ENCODE measurements at places on chromosomes 13 and 19. TPM values are rescaled to one million over a fixed set of nuclear protein-coding genes. Genes with fewer than 3 reads are reported as not detected.

Gene HIF3A
- 0.47 TPM for polyA plus RNA-seq

- DNase-seq, result no peak
Measured at GRCh38 chr13:27679896-27680295, 58.2 kb downstream of the POLR1D start.

DNA sequence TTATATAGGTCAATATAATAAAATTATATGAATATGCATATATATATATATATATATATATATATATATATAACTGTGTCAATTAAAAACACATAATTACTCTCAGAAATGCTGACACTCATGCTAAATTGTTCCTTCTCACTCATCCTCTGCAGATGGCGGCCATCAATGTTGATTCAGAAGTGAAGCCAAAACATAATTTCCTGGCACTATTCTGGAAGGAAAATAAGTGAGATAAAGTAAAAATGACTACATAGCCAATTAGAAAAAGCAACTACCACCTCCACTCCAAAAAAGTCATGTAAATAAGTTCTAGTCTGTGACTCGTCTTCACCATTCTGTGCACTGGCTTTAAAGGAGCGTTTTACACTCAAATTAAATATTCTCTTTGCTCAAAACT, 423.3 kb downstream of the EFNB2 start:
- no peak for DNase-seq

DNA sequence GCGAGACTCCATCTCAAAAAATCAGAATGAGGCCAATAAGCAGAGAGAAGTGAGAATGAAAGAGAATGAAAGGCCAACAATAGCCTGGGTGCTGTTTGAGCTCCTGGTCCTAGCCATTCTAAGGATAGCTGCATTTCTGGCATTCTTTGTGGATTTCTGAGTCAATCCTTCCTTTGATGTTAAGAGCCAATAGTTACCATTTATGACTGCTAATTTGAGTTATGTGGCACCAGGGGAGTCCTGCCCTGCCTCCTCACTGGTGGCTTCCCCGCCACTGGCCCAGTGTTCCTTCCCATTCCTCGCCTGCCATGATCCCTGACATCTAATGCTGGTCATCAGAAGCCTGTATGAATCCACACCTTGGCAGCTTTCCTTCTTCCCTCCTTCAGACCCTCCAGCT, 991.2 kb downstream of the UQCRFS1 start:
- DNase-seq, result no peak

GRCh38 chr13:19601749-19602725, 31.4 kb upstream of the MPHOSPH8 start:
- no peak for DNase-seq

DNA sequence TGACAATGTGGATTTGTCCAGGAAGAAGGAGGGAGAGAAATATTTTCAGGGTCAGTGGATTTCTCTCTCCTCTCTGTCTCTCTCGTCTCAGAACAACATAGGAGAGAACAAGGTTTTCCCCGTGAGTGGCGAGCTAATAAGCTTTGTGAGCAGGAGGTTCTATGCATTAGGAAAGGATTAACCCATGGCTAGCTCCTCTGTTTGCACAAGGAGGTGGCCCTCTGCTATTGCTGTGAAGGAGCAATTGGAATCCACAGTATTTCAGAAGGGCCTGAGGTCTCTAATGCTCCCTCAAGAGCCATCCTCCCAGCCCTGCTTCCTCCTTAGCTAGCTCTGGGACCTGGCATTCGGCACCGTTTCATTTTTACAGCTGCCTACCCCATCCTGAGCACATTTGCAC, 288.9 kb upstream of the MAB21L1 start:
- DNase-seq, result no peak

DNA sequence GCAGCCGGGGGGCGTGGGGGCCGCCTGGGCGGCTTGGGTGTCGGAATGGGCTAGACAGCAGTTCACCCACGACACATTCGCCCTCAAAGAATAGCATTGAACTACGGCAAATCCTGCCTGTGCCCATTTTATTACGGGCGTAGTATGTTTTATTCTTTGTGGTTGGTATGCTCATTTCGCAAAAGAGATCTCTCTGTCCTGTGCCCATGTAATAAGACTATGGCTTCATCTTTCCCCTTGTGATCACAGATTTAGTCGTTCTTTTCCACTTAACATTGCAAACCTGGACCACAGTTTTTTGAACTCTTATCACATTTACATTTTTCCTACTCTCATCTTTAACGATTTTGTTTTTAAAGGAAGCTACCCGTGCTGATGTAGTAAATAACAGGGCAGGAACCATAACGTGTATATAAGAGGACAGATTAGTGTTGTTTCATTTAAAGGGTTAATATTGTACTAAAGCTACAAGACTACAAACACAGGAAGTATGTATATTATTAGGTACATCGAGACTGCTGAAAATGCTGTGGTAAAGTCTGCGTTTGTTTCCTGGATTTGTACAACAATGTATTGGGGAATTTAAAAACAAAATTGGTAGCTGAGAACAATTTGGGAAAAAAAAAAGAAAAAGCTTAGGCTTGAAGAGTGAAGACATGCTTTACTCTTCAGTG, 3.2 kb upstream of the MYCBP2 start:
- DNase-seq, result no peak

Gene CCDC70
- polyA plus RNA-seq, result not detected

DNA sequence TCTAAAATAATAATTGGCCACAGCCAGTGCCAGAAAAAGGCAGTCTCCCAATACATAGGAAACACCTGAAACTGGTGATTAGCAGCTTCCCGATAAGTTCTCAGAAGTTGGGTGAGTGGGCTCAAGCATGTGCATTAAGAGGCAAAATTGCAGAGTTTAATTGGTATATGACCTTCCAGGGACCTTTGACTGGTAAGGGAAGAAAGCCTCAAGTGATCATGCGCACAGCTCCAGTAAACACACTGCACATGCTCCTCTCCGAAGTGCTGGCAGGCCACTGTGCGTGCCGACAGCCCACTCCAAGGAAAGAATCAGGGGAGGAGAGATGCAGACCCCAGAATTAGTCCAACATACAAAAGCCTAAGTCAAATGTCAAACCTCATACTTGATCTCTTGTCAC, 18.9 kb upstream of the CEACAM8 start:
- no peak for DNase-seq

- no peak for DNase-seq
Measured at GRCh38 chr13:20727856-20728255, 24.4 kb downstream of the IL17D start.

Gene CYP4F8
- not detected for polyA plus RNA-seq

DNA sequence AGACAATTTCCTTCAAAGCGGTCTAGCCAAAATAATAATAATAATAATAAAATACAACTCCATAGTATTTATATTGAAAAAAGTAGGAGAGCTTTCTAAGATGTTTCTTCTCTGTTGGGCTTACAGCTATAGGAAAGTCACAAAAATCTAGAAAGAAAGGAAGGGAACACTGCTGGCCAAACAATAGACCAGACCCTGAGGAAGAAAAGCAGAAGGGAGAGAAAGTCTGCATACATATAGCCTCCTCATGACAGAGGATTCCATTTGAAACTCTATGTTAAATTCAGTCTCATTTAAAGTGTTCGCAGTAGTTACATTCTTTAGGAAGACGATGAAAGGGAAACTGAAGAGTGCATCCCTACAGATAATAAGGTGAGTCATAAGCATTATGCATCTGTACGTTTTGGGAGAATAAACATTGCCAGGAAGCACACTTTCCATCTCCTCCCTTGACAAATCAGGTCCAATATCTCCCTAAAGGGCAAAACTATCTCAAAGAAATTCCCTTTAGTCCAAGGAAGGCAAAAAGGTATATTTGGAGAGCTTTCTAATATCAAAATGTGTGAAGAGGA, 86.5 kb downstream of the PCDH9 start:
- no peak for DNase-seq

GRCh38 chr19:44644402-44645016, 799 bp downstream of the PVR start:
- no peak for DNase-seq

Gene PABPC3
- 0.36 TPM for polyA plus RNA-seq

DNA sequence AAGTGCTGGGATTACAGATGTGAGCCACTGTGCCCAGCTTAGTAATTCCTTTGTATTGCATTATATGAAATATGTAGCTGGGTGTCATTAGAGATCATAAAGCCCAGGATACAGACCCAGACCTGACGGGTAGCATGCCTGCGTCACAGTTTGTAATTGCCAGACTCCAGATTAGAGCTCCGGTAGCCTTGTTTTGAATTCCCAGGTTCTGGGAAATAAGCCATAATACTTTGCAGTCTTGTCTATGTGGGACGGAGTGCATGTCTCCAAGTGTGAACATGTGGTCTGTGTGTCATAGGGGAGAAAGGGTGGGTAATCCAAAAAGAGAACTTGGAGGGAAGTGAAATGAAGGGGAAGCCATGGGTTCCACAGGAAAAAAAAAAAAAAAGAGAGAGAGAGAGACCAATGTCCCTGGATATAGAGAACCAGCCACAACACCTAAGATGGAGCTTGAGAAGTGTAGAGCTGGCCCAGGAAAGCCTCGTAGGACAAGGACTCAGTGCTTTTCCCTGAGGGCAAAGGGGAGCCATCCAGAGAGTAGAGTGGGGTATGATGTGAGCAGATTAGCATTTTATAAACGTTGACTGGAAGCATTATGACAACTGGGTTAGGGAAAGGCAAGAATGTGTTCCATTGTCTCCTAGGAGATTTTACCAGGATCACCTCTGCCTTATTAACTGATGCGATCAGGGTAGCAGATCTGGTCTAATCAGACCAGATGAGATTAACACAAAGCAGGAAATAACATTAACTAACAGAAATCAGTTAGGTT, 2.6 kb downstream of the ZSCAN4 start:
- no peak for DNase-seq

DNA sequence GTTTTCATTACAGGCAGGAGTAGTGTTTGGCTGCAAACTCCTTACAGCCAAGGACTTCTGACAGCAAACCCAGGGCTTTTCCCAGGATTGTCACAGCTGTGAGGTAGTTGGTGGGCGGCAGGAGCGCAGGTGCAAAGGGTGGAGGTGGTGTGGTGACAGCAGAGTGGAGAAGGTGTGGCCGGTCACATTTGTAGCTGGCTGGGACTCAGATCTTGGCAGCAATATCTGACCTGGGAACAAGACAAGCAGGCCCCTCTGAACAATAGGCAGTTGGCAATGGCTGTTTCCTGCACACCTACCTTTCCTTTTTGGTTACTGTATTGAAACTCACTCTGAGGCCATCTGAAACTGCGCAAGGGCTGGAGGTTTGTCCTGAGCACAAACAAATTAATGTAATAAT, 327.3 kb downstream of the COG6 start:
- no peak for DNase-seq

GRCh38 chr19:2699413-2700140, 2.9 kb downstream of the GNG7 start:
- DNase-seq, result no peak

GRCh38 chr13:24074678-24075077, 85.8 kb upstream of the SPATA13 start:
- no peak for DNase-seq

GRCh38 chr19:55146705-55147273, 2.2 kb downstream of the TNNT1 start:
- DNase-seq, result no peak

Gene MTUS2
- 0.02 TPM for polyA plus RNA-seq

DNA sequence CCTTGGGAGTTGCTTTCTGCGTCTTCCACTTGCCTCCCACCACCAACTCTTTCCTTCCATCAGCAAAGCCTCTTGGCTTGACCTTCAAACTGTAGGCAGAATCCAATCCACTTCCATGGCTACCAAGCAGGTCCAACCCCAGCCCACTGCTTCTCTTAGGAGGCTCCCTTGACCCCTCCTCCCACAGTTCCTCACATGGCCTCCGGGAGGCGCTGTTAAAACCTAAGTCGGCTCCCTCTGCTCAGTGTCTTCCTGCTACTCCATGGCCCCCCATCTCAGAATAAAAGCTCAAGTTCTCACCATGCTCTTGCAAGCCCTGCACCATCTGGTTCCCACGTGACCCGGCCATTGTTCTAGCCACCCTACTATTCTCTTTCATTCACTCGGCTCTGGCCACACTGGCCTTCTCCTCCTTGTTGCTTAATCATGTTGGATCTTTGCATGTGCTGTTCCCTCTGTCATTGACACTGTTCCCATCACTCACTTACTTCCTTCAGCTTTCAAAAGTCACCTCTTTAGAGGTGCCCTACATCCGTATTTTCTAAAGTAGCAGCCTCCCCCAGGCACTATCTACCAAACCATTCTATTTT, 7.5 kb downstream of the IZUMO2 start:
- DNase-seq, result no peak

Gene OR7C1
- polyA plus RNA-seq, result not detected

DNA sequence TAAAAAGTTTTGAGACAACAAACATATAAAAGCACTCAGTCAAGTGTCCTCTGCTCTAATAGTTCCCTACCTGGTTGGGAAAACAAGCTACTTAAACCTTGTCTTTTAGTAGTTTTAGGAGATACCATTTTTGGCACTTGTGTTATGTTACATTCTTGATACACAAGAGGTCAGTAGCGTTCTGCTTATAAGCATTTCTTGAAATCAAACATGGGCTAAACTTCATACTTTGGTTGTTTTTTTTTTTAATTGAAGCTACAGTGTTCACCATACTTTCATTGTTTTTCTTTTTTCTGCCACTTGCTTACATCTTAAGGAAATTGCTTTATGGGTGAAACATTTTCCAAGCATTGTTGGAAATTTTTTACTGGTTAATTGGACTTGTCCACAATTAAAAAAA, 12.9 kb downstream of the NHLRC3 start:
- DNase-seq, result no peak
